H54 (cell line): ENCODE measurements at places on chromosomes 4 and X.

DNA sequence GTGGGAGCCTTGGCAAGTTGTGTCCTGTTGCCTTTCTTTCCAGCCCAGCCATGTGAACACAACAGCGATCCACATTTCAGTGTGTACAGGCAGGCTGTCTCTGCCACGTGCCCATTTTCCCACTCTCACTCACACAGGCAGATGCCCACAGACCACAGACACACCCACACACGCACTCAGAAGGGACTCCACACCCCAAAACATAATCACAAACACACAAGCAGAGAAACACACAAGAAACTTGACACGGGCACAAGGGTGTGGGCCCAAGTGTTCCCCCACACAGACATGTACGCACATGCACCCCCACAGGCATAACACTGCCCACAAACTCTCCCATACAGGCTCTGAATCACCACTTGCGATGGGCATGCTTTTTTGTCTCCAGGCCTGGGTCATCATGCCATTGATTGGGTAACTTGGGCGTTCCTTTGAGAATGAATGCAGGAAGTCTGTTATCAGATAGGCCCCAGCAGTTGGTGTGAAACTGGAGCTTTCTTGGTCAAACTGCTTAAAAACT is 84.3 kb downstream of the NBDY start:
- DNase-seq: peak; percentile 4

GRCh38 chrX:46707274-46707965 is 51.5 kb downstream of the SLC9A7 start:
- DNase-seq: no peak

DNA sequence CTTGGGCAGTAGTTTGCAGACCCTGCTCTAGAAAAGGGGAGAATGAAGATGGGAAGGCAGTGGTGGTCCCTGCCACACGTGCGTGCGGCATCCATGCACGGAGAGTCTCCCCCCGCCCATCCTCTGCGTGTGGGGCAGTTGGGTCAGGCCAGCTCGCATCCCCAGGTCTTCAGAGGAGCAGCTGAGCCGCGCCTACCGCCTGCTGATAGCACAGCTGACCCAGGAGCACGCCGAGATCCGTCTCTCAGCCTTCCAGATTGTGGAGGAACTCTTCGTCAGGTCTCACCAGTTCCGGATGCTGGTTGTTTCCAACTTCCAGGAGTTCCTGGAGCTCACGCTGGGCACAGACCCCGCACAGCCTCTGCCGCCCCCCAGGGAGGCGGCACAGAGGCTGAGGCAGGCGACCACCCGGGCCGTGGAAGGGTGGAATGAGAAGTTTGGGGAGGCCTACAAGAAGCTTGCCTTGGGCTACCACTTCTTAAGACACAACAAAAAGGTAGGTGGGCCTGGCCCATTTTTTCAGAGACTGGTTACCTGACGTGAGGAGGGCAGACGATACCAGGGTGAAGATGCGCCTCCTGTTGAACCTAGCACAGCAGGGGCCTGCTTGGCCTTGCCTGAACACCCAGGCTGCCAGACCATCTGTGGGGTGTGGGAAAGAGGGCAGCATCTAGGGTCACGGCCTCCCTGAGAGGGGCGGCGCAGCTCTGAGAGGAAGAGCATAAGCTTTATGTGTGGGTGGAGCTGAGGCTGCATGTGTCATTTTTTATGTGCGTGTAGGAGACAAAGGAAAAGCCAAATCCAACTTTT is 2.6 kb downstream of the UVSSA start:
- no peak for DNase-seq

GRCh38 chr4:57640391-57641100 is 530.4 kb upstream of the IGFBP7 start:
- DNase-seq: no peak

GRCh38 chr4:137597752-137598430 is 65.6 kb upstream of the PCDH18 start:
- DNase-seq: no peak

- DNase-seq: no peak
These were observed 64.6 kb upstream of the SH3RF1 start for GRCh38 chr4:169335331-169335730.

- no peak for DNase-seq
These were observed 277.5 kb downstream of the FBXW7 start for GRCh38 chr4:152258391-152258790.

- DNase-seq: no peak
These were observed 1.3 kb downstream of the PRR32 start for GRCh38 chrX:126820700-126821420.

GRCh38 chr4:107793996-107794395 is 30.7 kb upstream of the SGMS2 start:
- DNase-seq: no peak

DNA sequence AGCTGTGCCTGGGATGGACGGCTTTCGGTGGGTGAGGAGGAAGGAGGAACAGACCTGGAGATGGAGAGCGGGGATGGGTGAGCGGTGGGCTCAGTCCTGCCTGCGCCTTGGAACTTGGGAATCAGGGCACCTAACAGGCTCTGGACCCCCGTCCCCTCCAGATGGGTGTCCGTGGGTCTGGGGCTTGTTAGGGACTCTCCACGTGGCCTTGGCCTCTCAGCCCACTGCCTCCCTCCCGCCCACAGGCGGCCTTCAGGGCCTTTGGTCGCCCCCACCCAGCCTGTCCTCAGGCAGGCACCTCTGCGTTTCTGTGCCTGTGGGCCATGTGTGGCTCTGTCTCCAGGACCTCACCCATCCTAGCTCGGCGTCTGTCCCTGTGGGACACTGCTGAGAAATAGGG is 29.0 kb downstream of the TRMT44 start:
- DNase-seq: no peak

DNA sequence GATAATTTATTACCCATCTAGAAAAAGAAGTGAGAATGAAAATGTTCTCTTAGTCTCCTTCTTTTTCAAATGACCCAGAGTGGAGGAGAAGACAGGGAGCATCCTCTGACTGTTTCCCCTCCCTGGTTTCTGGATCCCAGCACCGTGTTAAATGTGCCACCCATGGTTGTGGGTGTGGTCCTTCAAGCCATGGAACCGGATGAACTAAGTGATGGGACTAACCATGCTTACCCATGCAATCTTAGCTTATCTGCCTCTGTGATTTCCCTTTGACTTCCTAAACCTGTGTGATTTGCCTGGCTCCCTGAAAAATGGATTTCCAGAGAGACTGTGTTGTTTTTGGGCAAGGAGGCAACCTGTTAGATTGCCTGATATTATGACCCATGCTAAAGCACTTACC is 437.1 kb downstream of the MAGEB5 start:
- no peak for DNase-seq

DNA sequence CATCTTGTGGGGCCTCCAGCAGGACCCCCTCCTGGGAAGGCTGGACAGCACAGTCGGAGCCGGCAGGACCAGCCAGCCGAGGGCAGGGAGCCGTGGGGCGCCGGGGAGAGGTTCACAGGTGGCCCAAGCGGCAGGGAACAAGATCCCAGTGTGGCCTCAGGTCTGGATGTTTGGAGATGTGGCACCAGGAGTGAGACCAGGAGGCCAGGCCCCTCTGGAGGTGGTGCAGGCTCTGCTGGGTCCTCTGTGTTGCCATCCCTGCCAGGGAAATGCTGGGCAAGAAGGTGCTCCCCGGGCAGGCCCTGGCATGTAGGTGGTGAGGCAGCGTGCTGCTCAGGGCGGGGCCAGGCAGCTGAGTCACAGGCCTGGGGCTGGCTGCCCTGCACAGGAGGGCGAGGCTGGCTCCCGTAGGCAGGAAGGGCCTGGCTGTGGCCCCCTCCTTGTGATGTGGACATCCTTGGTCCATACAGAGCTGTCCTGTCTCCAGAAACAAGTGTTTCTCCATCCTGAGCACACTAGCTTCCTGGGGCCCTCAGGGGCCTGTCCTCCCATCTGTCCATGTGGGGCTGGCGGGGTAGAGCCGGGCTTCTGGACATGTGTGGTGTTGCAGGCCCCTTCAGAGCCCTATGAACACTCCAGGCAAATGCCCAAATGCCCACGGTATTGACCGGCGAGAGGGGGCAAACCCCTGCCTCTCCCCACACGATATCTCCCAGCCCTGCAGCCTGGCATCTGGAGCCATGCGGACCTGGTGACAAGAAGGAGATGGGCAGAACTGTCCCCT is 4.8 kb upstream of the HGFAC start:
- peak; percentile 94 for DNase-seq

DNA sequence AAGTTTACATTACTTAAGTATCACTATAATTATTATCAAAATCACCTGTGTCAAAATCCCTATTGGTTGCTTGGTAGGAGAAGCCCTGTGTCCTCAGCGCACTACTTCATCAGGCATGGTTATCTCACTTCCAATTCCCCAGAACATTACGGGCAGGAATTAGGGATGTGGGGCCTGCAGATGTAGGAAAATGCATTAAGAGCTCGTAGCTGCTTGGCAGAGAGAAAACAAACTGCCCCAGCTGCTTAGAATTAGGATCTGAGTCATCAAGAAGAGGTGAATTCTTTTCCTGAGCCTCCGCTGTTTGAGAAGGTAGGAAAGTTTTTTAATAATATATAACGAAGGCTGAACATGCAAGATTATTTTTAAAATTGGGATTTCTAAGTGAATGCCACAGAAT is 31.1 kb upstream of the CLNK start:
- no peak for DNase-seq

DNA sequence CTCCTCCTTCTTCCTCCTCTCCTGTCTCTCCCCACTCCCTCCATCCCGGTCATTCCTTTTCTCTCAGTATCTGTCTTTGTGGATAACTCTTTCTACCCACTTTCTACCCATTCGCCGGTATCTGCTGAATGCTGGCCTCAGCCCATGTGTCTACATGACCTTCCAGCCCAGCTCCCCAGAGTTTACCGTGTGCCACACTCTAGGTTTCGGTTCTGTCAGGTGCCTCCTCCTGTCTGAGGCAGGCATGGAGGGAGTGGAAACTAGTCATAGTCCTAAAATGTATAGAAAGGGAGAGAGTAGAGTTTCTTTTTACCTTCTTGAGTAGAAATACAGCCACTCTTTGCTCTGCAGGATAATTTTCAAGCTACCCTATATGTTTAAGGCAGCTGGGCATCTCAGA is 33.5 kb upstream of the SCRG1 start:
- no peak for DNase-seq

- no peak for DNase-seq
These were observed 98.3 kb upstream of the GALNTL6 start for GRCh38 chr4:171714791-171715454.

- no peak for DNase-seq
These were observed 174.5 kb upstream of the C1QTNF7 start for GRCh38 chr4:15253349-15253748.

DNA sequence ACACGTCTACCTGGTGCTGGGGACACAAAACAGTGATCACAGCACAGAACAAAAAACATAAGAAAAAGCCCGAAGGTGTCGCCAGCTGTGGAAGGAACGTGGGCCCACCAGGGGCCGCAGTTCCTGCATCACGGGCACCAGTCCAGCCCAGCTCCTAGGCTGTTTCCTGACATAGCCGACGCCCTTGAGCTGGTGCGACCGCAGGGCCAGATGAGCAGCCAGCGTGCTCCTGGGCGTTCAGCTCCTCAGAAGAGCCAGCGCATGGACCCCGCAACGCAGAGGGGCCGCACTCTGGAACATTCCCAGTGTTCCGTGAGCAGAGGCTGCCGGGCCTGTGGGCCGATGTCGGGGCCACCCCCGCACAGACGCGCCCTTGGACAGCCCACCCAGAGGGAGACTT is 44.1 kb downstream of the GAK start:
- no peak for DNase-seq

- no peak for DNase-seq
These were observed 1048.4 kb downstream of the NLGN4X start for GRCh38 chrX:5180135-5180741.

- DNase-seq: no peak
These were observed 185.0 kb upstream of the GPRIN3 start for GRCh38 chr4:89492581-89493071.

DNA sequence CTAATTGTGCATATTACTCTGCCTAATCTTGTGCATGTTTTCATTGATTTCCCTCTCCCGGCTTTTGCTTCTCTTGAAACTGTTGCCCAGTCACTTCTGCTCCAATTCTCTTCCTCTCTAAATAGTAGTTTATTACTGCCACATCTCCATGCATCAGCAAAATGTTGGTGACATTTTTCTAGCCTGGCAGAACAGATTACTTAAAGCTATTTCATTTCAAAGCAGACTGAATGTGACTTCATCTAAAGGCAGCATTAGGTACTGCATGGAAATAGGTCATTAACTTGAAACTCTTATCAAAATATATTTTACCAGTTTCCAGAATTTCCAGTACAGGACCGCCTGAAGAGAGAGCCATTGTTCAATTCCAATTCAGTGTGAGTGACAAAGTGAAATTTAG is 52.4 kb downstream of the HPGDS start:
- no peak for DNase-seq

DNA sequence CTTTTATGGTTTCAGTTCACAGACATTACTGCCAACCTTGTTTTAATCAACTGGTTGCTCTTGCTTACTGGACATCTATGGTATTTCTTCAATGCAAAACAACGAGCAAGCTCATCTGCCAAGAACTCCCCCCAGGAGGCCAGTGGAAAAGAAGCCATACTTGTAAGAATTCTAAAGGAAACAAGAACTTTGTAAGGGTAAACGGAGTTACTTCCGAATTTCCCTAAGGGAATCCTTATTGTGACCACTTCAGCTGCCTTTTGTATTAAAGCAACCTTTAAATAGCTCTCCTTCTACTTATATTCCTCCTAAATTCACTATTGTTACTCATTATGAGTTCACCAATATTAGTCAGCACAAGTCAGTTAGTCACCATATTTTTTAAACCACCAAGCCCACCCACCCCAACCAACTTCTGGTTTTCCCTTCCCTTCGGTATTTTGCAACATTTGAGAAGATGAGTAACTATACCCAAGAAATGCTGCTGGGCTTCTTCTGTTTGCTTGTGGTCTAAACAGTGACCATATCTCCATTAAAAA is 602.8 kb upstream of the DIPK2B start:
- DNase-seq: no peak

DNA sequence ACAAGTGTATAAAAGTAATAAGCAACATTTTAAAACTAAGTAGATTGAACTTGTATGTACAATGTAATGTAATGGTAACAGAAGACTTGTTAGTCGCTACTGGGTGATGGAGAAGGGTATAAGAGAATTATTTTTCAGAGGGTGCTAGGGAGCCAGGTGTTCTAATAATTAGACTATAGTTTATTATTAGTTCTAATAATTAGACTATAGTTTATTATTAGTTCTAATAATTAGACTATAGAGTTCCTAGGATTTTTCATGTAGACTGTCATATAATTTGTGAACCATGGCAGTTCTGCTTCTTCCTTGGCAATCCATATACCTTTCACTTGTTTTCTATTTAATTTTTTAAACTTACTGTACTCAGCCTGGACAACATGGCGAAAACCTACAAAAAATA is 117.3 kb upstream of the TSPAN5 start:
- DNase-seq: no peak
